Upper lobe of left lung (tissue), 6 donors: ENCODE measurements at places on chromosomes 7 and 10. TPM values are rescaled to one million over a fixed set of nuclear protein-coding genes. Genes with fewer than 3 reads are reported as not detected.
A peak's percentile ranks its signal among the peaks of the same experiment; 100 is the strongest.

GRCh38 chr10:27104919-27105318 is 4.6 kb upstream of the ANKRD26 start:
- H3K4me1 ChIP-seq, result peaks cover 11% of the 10 kb centered on the region
- no peak for DNase-seq
- no peak overlapping the region for H3K27ac ChIP-seq
- H3K27me3 ChIP-seq, result no peaks in the 10 kb centered on the region
- no peak overlapping the region for H3K4me3 ChIP-seq

DNA sequence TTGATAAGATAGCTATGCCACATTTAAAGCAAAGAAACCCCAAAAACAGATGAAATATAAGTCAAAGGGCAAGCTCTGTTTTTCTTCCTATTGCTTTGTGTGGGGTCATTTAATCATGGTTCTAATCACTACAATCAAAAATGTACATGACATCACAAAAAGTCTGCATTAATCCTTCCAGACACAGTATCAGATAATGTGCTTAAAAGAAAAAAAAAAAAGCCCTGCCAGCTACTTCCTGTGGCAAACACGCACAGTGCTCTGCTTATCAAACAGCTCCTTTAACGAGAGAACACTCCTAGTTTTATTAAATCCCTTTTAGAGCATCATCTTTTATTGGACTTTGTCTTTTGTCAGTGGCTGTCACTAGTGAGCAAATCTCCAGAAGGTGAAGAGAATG is 1005.8 kb downstream of the GATA3 start:
- DNase-seq, result no peak
- no peak overlapping the region for H3K27ac ChIP-seq
- no peaks in the 10 kb centered on the region for H3K36me3 ChIP-seq
- no peaks in the 10 kb centered on the region for H3K27me3 ChIP-seq
- no peaks in the 10 kb centered on the region for H3K4me1 ChIP-seq

DNA sequence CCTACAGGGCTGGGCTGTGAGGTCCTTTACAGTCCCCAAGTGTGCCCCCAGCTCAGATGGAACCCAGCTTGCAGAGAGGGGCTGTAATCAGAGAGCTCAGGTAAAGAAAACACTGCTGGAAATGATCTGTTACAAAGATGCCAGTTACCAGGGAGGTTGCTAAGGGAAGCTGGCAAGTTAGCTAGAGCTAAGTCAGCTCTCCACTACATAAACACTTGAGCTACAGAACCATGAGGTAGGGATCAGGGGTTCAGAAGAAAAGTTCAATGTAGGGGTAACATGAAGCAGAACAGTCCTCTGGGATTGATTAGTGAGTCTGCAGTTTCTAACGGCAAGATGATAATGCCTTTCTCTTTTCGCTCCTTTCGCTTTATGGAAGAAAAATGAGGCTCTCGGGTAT is 53.1 kb upstream of the TM9SF3 start:
- H3K27me3 ChIP-seq, result no peaks in the 10 kb centered on the region
- H3K4me1 ChIP-seq, result no peaks in the 10 kb centered on the region
- DNase-seq, result no peak

DNA sequence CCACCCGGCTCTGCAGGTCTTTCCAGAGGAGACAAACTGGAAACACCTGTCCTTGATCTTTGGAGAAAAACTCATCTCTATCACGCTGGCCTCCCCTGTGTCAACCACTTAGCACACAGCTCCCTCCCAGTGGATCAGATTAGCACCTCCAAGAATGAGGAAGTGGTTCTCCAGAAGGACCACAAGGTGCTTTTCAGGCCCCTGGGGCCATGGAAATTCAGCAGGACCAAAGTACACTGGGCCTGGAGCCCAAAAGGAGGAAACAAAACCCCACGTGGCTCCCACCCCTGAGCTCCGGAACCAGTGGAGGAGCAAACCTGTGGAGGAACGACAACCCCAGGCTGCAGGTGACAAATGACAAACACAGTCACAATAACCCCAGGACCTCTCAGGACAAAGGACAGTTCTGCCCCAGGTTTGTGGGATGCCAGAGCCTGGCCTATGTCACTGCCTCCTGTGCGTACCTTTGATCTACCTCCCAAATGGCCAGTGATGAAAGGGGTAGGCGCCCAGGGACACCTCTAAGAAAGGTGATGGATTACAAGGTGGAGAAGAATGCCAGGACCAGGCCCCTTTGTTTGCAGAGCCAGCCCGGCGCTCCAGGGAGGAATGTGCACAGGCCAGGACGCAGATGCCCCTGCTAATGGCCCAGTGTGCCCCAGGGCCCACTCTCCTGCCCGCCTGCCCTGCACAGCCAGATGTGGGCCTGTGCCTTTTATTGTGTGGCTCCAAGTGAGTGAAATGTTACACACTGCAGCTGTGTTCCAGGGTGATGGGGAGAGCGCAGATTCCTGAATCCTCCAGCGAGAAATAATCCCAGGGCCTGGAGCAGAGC is 5.7 kb downstream of the TNS3 start:
- H3K36me3 ChIP-seq, result no peaks in the 10 kb centered on the region
- peaks cover 97% of the 10 kb centered on the region for H3K4me1 ChIP-seq
- H3K4me3 ChIP-seq, result no peak overlapping the region
- H3K27ac ChIP-seq, result peak overlapping the region; percentile 86

- no peaks in the 10 kb centered on the region for H3K36me3 ChIP-seq
- H3K4me3 ChIP-seq, result no peak overlapping the region
- H3K4me1 ChIP-seq, result no peaks in the 10 kb centered on the region
Observed at GRCh38 chr7:16299853-16300252, 121.5 kb downstream of the CRPPA start.

DNA sequence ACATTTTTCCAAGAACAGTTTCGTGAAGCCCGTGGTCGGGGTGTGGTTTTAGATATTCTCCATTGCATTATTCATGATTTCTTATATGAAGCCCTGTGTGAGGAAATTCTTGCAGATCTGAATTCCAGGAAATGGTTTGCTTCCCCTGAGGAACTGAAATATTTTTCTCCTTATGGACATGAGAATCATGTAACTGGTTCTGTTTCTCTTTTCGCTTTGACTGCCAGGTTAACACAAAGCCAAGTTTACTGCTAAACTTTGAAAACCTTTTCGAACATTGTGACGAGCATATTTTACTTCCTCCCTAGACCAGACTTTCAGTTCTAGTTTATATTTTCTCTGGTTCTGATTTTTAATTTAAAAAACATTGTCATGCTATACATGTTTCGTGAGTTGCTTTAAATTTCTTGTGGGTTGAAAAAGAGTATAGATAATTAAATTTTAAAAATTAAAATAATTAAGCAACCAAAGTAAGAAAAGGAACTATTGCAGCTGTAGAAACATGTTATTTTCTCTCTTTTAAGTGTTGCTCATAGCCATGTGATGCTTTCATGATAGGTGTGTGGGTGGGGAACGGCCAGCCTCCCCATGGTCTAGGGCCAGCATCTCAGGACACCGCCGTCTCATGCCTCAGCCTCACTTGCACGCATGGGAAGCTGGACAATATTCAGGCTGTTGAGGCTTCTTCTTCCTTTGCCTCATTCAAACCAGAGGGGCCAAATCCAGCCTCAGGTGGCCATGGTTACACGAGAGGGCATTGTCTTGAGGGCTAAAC is 97.1 kb downstream of the CREB5 start:
- no peaks in the 10 kb centered on the region for H3K4me1 ChIP-seq
- H3K36me3 ChIP-seq, result no peaks in the 10 kb centered on the region
- H3K4me3 ChIP-seq, result no peak overlapping the region
- DNase-seq, result peak; percentile 31

The LRRC17 gene
- not detected for total RNA-seq

The MINDY4 gene
- 20.2 TPM for total RNA-seq

The CRPPA gene
- total RNA-seq, result 1.6 TPM

The NME8 gene
- 0.91 TPM for total RNA-seq

The SAMD9L gene
- 43.1 TPM for total RNA-seq

The GOLGA7B gene
- 1.4 TPM for total RNA-seq

The IGF2BP3 gene
- total RNA-seq, result 1.2 TPM

The SEC61G gene
- 201 TPM for total RNA-seq
